ENCODE measurements at places on chromosomes 11 and 22.

- DNase-seq = no peak
Observed at GRCh38 chr11:66548041-66548440, 1.3 kb downstream of the ACTN3 start.

DNA sequence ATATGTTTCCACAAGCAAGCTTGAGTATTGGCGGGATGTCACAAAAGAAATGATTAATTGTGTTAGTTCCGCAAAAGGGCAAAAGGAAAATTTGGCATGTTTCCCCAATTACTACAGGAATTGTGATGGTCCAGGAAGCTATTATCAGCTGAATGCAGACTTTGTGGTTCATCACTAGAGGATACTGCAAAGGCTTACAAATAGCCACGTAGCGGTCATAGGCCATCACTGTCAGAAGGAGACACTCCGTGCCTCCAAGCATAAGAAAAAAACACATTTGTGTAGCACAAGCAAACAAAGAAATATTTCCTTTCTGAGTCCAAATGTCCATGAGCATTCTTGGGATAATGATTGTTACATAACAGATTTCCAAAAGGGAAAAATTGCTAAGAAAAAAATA lies 1.8 kb downstream of the OR10AG1 start:
- DNase-seq = no peak

DNA sequence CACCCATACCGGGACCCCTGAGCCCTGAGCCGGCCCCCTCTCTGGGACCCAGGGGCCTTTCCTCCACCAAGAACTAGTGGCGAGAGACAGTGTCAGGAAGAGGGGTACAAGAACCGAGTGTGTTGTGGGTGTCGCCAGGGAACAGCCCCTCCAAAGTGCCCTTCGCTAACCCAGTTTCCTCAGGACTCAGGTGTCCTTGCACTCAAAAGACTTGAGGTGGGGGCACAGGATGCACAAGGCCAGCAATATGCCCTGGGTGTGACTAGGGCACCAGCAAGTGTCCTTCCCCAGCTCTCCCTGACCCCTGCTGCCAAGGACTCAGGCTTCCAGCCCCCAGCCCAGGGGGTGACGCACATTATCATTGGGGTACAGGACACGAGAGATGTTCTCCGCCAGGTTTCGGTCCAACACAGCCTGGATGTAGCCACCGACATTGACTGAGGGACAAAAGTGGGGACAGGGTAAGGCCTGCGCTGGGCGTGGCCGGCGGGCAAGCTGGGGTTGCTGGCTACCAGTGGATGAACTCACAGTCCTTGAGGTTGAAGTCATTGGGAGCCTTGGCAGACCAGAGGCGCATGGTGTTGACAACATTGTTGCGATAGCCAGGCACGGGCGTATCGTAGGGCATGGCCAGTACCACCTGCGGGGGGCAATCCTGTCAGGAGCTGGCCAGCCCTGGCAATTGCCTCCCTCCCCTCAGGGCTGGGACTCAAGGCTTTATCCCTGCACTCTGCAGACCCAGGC lies 4.7 kb downstream of the PYGM start:
- DNase-seq = no peak

DNA sequence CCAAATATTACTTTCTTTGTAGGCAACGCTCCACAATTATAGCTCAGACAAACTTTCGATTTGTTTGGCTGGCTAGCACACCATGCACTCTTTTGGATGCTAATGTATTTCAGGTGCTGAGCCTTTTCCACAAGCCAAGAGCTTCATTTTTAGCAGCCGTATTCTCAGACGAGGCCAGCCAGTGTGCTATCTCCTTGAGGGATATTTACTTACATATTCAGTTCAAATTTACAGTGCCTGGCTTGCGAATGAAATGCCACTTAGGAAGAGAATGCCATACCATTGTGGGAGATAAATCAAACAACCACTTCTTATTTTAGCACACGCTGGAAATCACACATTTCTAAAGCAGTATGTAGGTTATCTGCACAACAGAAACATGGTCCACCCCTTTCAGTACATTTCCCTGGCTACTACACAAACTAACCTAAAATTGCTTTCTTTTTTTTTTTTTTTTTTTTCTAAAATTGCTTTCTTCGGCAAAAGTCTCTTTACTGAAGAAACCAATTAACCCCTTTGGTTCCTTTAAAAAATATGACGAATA lies 236.9 kb downstream of the CADM1 start:
- peak; percentile 81 for DNase-seq

- DNase-seq = peak; percentile 77
Observed at GRCh38 chr11:13126430-13126829, 117.3 kb downstream of the RASSF10 start.

- no peak for DNase-seq
Observed at GRCh38 chr11:100359281-100359680, 327.8 kb upstream of the ARHGAP42 start.

- no peak for DNase-seq
Observed at GRCh38 chr11:110757962-110758755, 45.9 kb upstream of the ARHGAP20 start.

GRCh38 chr11:133549826-133550225 lies 17.5 kb upstream of the OPCML start:
- DNase-seq = no peak

GRCh38 chr11:74519710-74520109 lies 26.2 kb upstream of the LIPT2 start:
- no peak for DNase-seq

GRCh38 chr11:23903044-23903704 lies 593.7 kb upstream of the LUZP2 start:
- DNase-seq = no peak

DNA sequence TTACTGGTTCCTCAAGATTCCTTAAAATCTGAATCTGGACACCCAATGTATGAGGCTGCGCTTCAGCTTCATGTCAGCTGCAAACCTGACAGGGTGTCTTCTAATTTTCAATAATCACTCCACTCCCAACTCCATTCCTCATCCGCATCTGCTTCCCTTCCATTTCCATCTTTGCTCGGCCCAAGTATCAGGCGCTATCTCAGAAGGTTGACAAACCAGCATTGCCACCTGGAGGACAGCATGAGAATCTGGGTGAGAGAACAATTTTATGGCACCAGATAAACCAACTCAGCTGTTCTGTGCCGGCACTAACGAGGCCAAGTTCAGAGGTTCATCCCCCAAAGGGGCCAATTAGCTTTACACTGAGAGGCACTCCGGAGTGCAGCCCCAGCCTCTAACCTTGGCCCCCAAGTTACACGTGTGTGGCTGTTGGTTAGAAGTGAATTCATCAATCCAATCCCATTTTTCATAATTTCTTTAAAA lies 79.1 kb upstream of the LMO2 start:
- peak; percentile 17 for DNase-seq

- no peak for DNase-seq
Observed at GRCh38 chr11:90373971-90374370, 151.1 kb upstream of the CHORDC1 start.

DNA sequence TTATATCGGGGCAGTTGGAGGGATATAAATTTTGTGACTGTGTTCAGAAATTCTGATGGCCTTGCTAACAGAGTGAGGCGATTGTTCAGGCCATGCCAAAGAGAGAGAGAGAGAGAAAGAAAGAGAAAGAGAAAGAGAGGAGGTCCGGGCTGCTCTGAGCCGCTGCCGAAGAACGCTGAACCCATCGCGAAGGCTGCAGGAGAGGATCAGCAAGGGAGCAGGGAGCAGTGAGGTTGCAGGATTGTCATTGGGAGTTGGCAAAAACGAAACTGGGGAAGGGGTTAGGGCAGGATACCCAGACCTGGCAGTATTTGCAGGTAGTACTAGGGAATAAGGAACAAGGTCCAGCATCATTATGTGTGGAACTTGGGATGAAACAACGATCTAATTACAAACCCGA lies 537.1 kb downstream of the INSC start:
- no peak for DNase-seq

GRCh38 chr11:119901657-119902577 lies 172.9 kb upstream of the NECTIN1 start:
- DNase-seq = no peak

- no peak for DNase-seq
Observed at GRCh38 chr11:60251485-60252212, 8.7 kb upstream of the MS4A4E start.

DNA sequence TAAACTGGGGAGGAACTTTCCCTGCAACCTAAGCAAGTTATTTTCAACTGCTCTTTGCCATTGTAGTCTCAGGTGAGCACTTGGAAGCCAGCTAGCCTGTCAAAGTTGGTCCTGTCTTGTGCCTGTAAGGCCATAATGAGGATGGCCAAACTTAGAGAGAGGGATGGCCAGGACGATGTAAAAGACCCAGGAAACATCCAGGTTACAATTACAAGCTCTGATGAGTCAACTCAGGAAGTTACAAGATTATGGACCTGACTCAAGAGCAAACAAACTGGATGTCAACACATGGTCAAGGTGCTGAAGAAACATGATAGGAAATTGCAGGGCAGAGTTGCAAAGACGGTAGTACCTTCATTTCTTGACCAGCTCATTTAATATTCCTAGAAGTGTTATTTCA lies 1.6 kb downstream of the GTPBP1 start:
- no peak for DNase-seq

- DNase-seq = peak; percentile 8
Observed at GRCh38 chr22:35425971-35426800, 26.2 kb downstream of the MCM5 start.

DNA sequence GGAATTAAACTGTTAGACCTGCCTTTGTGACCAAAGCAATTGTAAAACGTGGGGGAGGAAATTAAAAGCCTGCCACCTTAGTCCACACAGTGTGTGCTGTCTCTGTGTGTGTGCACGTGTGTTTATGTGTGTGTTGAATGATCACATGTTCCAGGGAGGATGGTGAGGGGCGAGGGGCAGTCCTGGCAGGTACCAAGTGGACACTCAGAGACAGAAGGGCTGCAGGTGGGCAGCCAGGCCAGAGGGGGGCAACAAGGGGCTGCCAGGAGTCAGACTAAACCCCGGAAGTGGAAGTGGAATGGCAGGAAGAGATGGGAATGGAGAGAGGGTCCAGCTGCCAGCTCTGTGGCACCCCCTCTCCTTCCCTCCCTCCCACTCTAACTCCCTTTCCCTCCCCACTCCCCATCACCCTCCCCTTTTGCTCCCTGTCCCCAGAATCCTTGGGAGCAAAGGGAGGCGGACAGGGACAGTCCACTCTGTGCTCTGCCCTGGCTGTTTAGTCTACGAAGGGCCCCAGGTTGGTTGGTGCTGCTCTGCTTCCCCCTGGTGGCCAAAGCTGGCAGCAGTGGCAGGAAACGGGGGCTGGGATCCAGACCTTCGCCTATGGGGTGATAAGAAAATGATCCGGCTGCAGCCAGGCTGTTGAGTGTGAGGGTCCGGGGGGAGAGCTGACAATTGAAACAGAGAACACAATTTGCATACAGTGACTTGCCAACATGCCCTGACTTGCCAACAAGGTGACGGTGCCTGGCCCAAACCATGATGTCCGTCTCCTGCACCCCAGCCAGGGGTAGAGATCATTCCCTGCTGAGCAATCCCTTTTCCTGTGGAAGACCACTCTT lies 24.4 kb downstream of the P2RY2 start:
- DNase-seq = peak; percentile 12

GRCh38 chr11:95148938-95149337 lies 59.3 kb downstream of the ENDOD1 start:
- DNase-seq = no peak

- DNase-seq = no peak
Observed at GRCh38 chr11:30023074-30023473, 6.2 kb upstream of the KCNA4 start.

GRCh38 chr22:30605449-30606110 lies 1.4 kb upstream of the TCN2 start:
- no peak for DNase-seq

DNA sequence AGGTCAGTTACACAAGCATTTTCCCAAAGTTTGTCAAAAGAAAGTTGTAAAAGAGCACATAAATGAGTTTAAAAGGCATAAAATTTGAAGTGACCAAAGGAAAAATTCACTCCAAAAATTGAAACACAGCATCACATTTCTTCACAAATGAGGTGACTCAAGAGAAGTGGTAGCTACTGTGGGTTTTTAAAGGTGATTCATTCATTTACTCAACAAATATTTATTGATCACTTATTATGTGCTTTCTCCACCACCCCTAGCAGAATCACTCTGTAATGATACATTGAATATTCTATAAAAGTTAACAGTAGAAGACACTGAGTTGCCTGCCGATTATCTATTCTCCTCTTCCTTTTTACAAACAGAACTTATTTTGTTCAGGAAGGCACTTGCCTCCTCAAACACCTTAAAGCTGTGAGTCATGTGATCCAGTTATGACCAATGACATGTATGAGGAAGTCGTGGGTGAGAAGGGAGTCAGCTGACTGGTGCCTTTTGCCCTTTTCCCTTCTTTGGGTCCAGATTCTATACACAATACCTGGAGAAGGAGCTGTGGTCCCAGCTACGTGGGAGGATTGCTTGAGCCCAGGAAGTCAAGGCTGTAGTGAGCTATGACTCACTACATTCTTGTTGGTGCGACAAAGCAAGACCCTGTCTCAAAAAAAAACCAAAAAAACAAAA lies 67.7 kb upstream of the CLNS1A start:
- DNase-seq = no peak

- DNase-seq = no peak
Observed at GRCh38 chr11:92192141-92192540, 32.5 kb upstream of the FAT3 start.

DNA sequence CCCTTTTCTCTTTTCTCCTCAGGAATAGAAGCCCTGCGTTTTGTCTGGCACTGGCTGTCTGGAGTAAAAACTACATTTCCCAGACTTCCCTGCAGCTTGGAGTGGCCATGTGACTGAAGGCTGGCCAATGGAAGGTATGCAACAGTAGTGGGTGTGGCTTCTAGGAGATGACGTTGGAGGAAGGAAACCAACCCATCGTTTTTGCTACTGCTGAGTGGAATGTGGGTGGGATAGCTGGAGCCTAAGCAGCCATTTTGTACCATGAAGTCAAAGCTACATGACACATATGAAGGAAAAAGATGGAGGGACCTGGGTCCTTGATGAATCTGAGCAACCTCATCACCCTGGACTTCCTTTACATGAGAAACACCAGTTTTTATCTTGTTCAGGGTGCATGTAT lies 19.6 kb downstream of the FGF3 start:
- DNase-seq = no peak

- DNase-seq = no peak
Observed at GRCh38 chr11:64659417-64660144, 63.4 kb downstream of the NRXN2 start.

DNA sequence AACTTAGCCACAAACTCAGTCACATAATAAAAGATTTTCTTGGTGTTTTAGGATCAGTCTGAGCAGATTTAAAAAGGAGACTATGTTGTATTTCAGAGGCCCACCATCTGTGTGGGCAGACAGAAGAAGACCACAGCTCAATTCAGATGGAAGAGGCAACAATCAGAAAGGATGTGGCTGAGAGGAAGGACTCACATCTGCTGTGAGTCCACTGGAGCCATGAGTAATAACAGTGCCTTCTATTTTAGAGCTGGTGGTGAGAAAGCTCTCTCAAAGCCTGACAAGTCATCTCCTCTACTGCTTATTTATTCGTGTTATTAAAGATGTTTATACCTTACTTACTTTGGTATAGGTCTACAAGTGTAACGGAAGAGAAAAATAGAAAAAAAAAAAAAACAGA lies 357.2 kb downstream of the OPCML start:
- no peak for DNase-seq

Measured in NCI-H187 treated with DMSO at 0.1 percent for 48 hours (cell line).